Left cardiac atrium (tissue), 4 donors: ENCODE measurements at places on chromosomes 3 and 15.

DNA sequence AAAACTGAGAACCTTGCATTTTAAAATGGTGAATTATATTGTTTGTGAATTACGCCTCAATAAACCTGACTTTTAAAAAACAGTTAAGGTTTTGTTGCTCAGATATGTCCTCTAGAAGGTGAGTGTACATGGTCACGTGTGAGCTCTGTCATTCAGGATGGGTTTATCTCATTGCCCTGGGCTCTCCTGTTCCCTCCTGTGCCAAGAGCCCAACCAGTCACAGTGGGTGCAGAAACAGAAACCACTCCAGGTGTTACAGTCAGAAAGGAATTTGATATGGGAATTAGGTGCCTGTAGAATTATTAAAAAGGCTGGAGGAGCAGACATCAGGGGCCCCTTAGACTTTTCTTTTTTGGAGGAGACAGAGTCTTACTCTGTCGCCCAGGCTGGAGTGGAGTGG lies 196.4 kb downstream of the STT3B start:
- DNase-seq, result no peak

DNA sequence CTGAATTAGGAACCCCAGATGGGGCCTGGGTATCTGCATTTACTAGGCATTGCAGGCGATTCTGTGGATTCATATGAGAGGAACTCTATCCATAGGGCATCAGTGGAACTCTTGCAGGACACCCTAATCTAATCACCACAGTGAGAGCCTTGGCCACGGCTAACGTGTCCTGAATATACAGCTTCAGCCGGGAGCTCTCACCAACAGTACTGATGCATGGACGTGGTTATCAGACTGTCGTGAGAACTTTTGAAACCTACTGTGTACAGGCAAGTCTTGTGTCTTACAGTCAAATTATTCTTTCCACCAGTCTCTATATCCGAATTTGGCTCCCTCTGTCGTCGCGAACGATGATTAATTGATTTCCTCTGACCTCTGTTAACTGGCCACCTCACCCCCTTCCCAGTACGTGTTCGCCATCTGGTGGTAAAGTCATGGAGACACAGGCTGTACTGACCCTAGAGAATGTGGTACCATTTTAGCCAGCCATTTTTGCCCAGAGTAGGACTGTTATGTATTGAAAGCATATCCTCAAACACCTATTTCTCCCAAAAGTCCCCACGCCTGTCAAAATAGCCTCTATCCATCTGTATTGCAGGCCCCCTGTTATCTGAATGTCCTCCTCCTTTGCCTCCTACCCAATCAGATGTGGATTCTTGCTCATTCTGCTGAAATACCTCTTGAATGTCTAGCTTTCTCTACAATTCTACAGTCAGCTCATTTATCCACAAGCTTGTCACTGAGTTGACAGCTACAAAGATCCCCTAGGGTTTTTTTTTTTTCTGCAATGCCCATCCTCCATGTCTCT lies 39.7 kb downstream of the GLDN start:
- DNase-seq, result peak; percentile 52

DNA sequence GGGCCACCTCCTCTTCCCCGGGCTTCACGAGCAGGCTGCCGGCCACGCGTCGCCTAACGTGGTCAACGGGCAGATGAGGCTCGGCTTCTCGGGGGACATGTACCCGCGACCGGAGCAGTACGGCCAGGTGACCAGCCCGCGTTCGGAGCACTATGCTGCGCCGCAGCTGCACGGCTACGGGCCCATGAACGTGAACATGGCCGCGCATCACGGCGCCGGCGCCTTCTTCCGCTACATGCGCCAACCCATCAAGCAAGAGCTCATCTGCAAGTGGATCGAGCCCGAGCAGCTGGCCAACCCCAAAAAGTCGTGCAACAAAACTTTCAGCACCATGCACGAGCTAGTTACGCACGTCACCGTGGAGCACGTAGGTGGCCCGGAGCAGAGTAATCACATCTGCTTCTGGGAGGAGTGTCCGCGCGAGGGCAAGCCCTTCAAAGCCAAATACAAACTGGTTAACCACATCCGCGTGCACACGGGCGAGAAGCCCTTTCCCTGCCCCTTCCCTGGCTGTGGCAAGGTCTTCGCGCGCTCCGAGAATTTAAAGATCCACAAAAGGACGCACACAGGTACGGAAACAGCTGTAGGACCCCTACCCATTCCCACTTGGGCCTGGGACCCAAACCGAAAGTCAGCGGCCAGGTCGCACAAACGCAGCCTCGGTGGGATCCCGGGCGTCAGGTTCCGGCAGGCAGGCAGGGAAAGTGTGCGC lies 1.5 kb downstream of the ZIC1 start:
- DNase-seq, result no peak

DNA sequence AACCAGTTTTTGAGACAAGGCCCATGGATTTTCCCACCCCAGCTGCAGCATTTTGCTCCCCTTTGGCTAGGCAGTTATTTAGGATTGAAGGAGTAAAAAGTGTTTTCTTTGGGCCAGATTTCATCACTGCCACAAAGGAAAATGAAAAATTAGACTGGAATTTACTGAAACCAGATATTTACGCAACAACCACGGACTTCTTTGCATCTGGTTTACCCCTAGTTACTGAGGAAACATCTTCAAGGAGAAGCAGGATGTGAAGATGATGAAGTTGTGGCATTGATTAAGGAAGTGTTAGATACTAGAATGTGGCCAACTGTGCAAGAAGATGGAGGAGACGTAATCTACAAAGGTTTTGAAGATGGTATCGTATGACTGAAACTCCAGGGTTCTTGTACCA lies 165.2 kb upstream of the MYRIP start:
- DNase-seq, result no peak

GRCh38 chr15:69813881-69814280 lies 283.8 kb downstream of the TLE3 start:
- no peak for DNase-seq

DNA sequence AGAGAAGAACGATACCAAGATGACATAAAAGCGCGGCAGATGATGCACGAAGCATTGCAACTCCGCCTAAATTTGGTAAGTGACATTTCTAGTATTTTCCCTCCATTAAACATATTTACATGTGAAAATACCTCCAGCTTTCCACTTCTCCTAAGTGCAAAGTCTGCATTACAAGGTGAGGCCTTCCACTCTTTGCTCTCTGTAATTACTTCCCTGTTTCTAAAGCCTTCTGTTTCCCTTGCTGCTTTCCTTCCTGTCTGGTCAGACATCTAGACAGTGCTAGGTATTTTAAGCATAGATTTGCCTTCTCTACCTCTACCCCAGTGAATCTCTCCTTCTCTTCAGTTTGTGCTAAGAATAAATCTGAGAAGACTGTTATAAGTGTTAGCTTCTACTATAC lies 1.9 kb downstream of the P2RY12 start:
- DNase-seq, result no peak

GRCh38 chr3:194135806-194136518 lies at the start of gene HES1:
Gene HES1 (plus strand): TSS chr3:194136148. CDS start chr3:194136381, 233 bp downstream.
- DNase-seq, result peak; percentile 96

- DNase-seq, result no peak
Measured at GRCh38 chr3:141523615-141524375, 37.0 kb downstream of the RASA2 start.
